Right renal cortex interstitium (tissue), 3 donors: ENCODE measurements at places on chromosomes 4 and X.

GRCh38 chrX:25427873-25428555 lies 412.2 kb upstream of the ARX start:
- DNase-seq: no peak

DNA sequence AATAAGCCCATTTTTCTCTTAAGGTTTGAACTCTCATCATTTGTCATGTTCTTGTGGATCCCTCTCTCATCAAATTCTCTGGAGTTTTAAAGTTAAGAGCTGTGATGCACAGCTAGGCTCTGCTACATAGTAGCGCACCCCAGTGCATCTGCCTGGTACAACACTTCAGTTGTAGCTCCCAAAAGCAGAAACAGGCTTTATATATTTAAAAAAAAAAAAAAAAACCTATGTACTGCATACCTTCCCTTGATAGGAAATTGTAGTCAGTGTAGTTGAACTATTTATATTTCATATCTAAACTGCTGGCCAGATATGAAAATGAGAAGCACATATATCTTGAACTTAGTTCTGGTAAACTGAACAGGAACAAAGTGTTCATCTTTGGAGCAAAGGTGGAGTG lies 131.4 kb downstream of the KLHL13 start:
- no peak for DNase-seq

GRCh38 chr4:127732623-127733328 lies 2.6 kb downstream of the SLC25A31 start:
- no peak for DNase-seq

- no peak for DNase-seq
Observed at GRCh38 chrX:106898462-106898861, 4.7 kb downstream of the RIPPLY1 start.

- DNase-seq: no peak
Observed at GRCh38 chr4:113059449-113060182, 10.2 kb downstream of the ANK2 start.

GRCh38 chrX:15405846-15406245 lies 21.6 kb upstream of the VEGFD start:
- no peak for DNase-seq

GRCh38 chr4:107774681-107775080 lies 50.1 kb upstream of the SGMS2 start:
- DNase-seq: no peak

GRCh38 chr4:160265836-160266235 lies 1163.0 kb downstream of the RAPGEF2 start:
- no peak for DNase-seq

DNA sequence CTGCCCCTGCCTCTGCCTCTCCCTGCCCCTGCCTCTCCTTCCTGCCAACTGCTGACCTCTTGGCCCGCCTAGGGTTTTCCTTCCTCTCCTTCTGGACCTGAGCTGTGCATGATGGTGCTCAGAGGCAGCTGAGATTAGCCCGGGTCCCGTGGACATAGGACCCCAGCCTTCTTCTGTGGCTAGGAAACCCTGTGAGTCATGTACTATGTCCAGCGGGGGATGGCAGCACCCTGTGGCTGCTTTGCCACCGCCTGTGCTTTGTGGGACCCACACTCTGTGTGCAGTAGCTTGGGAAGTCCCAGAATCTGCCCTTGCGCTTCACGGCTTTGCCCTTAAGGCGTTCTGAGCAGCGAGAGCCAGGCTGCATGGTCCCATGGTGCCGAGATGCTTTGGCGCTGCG lies 105.5 kb upstream of the PSAPL1 start:
- DNase-seq: no peak

DNA sequence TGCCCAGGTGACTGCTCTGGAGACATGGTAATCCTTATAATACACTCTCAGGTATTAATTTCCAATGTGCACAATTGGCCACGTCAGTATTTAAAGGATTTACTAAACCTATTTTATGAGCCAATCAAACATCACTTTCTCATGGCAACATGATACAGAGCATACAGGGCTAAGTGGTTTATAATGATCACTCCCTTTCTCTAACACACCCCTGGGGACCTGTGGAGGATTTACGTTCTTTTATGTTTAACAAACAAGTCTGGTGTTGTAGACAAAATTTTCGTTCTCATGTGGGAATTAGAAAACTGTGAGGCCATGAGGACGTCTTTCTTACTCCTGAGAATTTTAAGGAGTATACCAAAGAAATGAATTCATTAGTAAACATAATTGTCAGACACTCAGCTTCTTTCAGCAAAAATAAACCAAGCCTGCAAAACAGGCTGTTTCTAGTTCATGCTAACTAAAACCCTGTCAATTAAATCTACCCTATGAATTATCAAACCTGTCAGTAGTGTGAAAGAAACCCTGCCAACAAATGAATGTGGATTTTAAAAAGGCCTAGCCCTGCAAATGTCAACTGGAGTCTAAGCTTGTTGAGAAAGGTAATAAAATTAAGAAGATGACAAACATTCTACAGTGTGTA lies 155.8 kb downstream of the PDGFC start:
- no peak for DNase-seq

- DNase-seq: no peak
Observed at GRCh38 chrX:12239356-12240082, 101.2 kb downstream of the FRMPD4 start.

DNA sequence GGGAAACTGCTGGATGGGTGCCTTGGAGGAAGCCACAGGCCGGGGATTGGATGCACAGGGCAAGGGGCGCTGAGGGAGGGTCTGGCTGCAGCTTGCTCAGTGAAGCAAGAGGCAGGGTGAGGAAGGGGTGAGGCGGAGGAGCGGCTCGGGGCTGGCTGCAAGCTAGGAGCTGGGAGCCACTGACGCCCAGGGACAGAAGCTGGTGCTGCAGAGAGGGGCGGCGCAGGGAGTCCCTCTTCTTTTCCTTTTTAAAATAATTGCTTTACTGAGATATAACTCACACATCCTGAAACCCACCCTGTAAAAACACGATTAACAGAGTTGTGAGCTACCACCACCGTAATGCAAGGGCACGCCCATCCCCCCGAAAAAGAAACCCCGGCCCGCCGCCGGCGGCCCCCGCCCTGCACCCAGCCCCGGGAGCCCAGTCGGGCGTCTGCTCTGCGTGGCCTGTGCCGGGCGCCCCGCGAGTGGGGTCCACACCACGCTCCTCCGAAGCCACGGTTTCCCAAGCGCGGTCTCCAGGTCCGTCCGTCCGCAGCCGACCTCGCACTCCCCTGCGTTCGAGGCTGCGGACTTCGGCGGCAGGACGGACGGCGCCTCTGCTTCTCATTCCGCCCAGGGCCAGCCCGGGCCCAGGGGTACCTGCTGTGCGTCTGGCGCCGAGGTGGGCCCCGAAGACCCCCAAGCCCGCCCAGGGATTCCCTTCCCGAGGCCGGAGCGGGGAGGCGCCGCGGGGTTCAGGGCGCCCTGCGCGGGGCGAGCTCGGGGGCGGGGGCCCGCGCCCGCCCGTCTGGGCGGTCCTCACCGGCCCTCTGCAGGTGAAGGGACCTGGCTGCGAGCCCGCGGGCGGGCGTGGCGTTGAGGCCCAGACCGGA lies 866 bp upstream of the UVSSA start:
- DNase-seq: peak; percentile 40

GRCh38 chr4:136505020-136505419 lies 1027.3 kb downstream of the PCDH18 start:
- no peak for DNase-seq

- no peak for DNase-seq
Observed at GRCh38 chr4:145788755-145789154, 108.8 kb downstream of the C4orf51 start.

DNA sequence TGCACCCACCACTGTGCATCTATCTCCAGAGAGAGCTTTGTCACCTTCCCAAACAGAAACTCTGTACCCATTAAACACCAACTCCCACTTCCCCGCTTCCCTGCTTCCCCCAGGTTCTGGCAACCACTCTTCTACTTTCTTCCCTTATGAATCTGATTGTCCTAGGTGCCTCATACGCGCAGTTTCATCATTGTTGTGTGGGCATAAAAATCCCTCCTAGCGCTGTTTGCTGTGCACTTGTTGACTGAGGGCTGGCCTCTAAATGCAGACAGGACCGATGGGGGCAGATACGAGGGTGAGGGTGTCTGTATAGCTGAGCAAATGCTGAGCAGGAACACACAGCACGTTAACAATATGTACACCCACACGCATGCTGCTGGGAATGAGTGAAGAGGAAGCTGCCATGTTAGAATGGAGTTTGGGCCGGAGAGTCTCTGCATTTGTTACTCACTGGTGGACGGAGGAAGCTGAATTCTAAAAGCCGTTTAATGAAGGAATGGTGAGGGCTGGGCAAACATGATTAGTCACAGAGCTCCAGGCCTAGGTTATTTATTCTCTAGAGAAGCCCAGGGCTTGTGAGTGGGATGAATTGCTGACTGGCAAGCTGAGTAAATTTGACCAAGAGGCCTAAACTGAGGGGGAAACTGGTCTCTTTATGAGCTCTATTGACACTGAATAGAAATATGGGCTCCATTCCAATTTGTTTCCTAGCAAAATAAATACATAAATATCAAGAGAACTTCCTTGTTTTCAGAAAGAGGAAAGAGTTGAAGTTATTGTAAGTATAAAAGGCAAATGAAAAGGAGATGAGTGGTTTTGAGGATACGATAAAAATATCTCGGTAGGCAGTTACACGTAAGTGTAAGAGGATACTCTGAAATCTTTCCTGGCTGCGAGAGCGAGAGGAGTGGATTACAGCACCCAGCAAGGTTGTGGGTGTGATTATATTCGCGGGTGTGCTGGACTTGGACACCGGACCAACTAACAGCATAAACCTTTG lies 95.9 kb upstream of the RPS6KA3 start:
- no peak for DNase-seq

- DNase-seq: no peak
Observed at GRCh38 chr4:105356194-105356593, 117.7 kb downstream of the PPA2 start.

DNA sequence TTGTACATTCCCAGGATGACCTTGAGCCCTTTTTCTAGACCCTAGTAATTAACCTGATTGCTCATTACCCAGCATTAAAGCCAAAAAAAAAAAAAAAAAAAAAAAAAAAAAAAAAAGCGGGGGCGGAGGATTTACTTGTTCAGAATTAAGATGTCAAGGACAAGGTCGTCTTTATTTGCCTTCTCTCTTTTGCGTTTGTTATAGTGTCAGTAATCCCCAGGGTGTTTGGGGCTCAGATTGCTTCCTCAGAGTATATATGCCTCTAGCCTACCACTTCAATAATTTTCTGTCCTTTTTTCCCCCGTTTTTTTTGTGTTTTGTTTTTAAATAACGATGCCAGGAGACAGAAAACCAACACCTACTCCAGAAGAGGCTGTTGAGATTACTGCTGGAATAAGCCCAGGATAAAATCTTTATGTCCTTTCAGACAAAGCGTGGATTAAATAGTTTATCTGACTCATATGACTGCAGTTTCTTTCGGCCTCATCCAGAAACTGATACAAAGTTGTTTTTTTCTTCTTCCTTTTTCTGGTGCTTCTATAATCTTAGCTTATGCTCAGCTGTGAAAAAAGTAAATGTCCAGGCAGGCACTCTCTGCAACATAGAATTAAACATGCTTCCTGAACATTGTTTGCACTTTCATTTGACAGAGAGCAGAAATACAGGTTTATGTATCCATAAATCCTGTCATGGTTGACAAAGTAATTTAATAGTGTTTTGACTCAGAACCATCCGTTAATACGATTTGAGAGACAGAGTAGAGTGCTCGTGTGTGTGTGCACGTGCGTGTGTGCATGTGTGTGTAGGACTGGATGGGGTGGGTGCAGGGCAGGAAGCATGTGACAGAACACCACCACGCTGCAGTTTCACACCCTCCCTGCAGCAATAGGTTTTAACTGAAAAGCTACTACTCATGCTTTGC lies 138.6 kb downstream of the AFF1 start:
- DNase-seq: no peak

DNA sequence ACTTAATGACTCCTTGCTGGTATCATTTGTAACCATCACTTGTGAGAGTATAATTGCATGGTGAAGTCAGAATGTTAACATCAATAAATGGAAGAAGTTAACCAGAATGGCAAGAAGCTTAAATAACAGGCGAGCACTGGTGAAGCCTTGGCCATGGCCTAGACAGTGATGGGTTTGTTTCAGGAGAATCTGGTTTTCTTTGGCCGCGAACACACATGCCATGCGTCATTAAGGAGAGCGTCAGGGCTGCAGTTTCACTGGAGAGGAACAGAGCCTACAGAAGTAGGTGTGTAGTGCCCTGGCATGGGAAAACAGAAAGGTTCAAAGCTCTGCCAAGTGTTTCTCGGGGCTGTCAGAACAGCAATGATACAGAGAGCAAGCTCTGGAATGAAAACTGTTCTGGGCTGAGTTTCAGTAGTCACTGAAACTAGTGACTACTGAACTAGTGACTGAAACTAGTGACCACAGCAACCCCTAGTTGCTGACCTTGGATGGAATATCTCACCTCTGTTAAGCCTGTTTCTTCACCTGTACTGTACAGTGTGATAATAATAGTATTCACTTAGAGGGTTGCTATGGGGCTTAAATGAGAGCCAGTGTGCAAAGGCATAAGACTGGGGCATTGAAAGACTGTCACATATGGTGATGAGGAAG lies 93.8 kb downstream of the C4orf51 start:
- DNase-seq: no peak

DNA sequence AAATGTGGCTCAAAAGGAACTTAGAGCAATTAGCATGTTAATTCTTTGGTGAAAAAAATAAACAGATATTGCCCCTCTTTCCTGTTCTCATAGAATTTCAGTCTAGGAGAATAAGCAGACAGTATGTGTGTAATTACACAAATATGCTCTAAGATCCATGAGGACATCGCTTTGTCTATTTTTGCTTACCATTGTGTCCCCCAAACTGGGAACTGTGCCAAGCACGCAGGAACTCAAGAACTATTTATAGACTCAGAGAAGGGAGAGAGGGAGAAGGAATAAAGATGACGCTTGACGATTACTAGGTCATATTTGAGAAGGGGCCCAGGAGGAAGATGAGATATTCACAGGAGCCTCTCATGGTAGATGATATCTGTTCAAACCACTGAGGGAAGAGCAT lies 692.6 kb downstream of the RAB28 start:
- DNase-seq: no peak

- no peak for DNase-seq
Observed at GRCh38 chr4:98509721-98510120, 148.7 kb downstream of the TSPAN5 start.

- DNase-seq: no peak
Observed at GRCh38 chrX:129145385-129145784, 377.9 kb downstream of the SMARCA1 start.

- no peak for DNase-seq
Observed at GRCh38 chr4:139599594-139600374, 43.8 kb upstream of the SETD7 start.

GRCh38 chrX:136228839-136229207 lies 22.4 kb downstream of the MAP7D3 start:
- DNase-seq: no peak

DNA sequence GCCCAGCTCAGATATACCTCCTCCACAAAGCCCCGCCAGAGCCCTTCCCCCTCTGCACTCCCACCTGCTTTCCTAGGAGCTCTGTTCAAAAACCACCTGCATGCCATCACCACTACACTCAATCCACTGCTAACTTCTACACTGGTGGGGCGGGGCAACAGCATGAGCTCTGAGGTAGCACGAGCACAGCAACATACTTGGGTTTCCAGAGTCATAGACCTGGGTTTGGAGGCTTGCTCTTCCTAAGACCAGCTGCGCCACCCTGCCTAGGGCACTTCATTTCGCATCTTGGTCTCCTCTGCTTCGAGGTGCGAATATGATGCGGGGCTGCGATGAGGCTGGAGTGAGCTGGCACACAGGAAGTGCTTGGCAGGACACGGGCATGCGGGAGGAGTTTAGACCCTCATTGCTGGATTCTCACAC lies 3.6 kb downstream of the SASH3 start:
- DNase-seq: no peak
